T-helper 2 cell (primary cell): ENCODE measurements at places on chromosomes 5 and 9.

DNA sequence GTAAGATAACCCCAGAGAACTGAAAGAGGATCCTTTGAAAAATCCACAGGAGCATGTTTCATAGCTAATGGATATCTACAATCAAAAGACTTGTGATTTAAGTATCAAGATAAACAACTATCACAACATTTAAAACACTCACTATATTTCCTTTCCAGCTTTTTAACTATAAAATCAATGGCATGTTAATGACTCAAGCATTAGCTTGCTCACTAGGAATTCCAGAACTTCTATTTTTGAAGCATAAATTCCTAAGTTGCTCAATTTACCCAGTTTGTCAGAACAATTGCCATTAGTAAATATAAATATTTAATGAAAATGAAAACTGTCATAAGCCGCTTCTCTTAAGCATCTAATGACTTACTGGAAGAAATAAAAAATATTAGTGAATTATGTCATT lies 355.3 kb downstream of the PRELID2 start:
- DNase-seq = no peak

DNA sequence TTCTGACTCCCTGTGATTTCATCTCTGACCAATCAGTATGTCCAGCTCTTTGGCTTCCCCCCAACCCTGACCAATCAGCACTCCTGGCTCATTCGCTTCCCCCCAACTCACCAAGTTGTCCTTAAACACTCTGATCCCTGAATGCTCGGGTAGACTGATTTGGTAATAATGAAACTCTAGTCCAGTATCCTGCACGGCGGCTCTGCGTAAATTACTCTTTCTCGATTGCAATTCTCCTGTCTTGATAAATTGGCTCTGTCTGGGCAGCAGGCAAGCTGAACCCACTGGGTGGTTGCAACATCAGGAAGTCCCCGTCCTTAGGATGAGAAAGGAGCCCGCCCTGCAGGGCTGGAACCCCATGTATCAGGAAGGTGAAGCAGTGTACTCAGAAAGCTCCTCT lies 10.4 kb downstream of the FCN2 start:
- no peak for DNase-seq

- peak; percentile 52 for DNase-seq
Observed at GRCh38 chr5:172958331-172959046, 735 bp upstream of the RPL26L1 start.

DNA sequence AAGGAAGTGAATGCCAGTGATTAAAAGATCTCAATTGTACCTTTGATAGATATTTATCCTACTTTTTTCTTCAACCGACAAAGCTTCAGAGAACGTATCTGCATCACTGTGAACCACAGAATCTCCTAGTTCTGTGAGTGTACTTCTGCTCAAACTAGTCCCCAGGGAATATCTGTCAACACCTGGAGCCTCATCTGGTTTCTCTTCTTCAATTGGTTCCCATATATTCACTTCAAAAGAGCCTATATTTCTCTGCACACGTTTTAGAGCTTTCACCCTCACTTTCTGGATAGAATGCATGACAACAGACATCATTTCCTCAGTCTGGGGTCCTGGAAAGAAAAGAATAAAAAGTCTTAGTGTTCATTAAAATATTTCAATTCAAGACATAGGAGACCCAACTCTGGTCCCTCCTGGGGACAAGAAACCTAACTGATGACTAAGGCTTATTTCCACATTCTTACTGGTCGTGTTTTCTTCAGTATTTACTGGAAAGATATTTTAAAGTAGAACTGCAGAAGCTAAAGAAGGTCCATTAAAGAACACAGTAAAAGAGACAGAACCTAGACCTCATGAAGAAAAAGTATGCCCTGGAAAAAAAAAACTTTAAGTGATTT lies 64.3 kb downstream of the CPLANE1 start:
- no peak for DNase-seq

GRCh38 chr5:162456086-162456485 lies 388.5 kb downstream of the GABRG2 start:
- no peak for DNase-seq

- DNase-seq = peak; percentile 8
Observed at GRCh38 chr5:13957032-13957645, 12.7 kb upstream of the DNAH5 start.

GRCh38 chr9:134870746-134871662 lies 9.6 kb upstream of the FCN2 start:
- no peak for DNase-seq

DNA sequence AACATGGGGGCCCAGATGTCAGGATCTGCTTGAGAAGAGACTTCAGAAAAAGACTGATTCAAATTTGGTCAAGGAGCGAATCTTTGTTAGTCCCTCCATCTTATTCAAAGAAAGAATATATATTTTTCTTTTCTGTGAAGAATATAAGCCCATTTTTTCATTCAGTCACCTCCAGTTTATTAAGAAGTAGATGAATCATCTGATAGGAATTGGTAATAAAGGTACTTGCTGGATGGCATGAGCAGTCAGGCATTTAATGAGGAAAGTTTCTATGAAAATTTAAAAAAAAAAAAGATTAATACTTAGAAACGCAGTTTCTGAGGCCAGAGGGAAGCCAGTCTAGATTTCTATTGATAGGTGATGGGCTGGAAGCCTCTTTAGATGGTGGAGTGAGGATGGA lies 373.1 kb upstream of the SMC2 start:
- DNase-seq = no peak

- no peak for DNase-seq
Observed at GRCh38 chr9:99090336-99091130, 14.4 kb upstream of the TGFBR1 start.

- DNase-seq = no peak
Observed at GRCh38 chr5:137336161-137336560, 163.0 kb downstream of the SPOCK1 start.

DNA sequence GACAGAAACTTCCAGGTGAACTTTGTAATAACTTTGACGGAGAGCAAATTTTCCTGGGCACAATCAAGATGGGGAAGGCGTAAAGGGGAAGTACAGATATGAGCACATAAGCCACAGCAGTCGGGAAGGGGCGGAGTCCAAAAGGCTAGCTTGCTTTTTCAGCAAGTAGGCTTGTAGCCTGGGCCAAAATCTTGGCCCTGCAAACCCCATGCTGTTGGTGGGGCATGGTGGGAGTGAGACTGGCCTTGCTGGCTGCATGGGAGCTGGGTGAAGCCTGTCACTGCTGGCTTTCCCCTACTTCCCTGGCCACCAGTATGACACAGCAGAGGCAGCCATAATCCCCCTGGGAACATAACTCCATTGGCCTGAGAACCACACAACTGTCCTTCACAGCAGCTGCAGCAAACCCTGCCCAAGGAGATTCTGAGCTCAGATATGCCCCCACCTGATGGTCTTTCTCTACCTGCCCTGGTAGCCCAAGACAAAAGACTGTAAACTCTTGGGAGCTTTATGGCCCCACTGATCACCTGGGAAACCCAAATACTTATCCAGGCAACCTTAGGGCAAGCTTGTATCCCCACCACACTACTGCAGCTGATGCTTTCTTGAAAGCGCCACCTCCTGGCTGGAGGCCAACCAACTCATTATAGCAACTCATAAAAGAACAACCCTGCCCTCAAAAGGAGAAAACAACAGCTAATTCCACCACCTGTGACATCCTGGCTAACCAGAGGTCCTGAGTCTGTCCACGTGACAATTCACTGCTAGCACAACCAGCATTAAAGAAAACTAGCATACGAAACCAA lies 24.0 kb downstream of the DCTN4 start:
- DNase-seq = no peak

GRCh38 chr5:139392324-139392677 lies 2.6 kb upstream of the MZB1 start:
- DNase-seq = no peak

DNA sequence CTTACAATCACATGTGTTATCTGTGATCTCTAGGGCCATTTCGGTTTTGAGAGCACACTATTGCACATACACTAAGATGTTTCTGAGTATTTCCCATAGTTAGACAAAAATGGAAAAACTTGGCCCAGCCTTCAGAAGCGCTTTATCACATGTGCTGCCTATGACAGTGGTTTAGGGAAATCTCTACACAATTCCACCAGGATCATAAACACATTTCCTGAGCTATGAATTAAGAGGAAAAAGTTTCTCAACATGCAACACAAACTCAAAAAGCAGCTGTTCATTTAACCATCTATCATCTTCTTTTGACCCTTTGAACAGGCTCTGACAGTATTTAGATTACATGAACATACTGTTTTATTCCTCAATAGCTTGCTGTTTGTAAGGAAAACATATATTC lies 15.1 kb downstream of the FGF1 start:
- no peak for DNase-seq

- no peak for DNase-seq
Observed at GRCh38 chr5:61837788-61838187, 468.2 kb upstream of the KIF2A start.

GRCh38 chr9:87467187-87467586 lies 30.5 kb upstream of the DAPK1 start:
- DNase-seq = no peak

DNA sequence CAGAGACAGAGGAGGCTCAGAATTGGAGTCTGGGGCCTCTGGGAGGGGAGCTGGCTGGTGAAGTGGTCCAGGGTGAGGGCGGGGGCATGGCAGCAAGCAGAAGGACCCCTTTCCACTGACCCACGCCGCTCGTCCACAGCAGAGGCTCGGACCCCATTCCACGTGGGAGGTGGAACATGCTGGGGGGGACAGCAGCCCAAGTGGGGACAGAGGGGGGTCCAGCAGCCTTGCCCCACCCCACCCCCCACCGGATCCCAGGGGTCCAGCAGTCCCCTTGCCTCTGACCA lies 25.4 kb upstream of the NKD2 start:
- no peak for DNase-seq
